H9 (cell line): ENCODE measurements at places on chromosomes 5 and 9.

- DNase-seq, result no peak
Measured at GRCh38 chr9:32954642-32955041, 46.8 kb downstream of the APTX start.

DNA sequence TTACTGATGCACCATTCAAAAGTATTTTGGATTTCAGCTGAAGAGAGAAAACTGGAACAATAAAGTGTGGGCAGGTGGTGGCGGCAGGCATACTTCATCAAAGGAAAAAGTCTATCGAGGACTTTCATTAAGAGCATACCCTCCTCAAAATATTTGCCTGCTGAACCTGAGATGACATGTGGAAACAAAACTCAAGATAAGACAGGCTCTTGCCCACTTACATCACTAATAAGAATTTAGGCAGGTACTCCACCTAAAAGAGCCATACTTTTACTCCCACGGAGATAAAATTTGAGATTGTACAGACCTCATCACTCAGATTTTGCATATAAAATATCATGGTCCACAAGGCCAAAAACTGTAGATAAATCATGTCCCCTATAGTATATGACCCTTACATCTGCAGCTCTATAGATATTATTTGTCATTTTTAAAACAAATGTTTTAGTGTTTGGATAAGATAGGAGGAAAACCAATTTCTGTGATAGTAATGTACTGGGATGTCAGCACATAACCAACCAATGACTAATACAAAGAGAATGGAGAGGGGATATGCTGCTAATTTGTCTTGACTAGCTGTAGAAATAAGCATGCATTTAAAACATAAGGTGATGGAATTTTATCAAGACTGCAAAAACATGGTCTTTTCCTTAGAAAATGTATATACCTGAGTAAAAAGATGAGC is 730.6 kb upstream of the ZNF608 start:
- no peak for DNase-seq

DNA sequence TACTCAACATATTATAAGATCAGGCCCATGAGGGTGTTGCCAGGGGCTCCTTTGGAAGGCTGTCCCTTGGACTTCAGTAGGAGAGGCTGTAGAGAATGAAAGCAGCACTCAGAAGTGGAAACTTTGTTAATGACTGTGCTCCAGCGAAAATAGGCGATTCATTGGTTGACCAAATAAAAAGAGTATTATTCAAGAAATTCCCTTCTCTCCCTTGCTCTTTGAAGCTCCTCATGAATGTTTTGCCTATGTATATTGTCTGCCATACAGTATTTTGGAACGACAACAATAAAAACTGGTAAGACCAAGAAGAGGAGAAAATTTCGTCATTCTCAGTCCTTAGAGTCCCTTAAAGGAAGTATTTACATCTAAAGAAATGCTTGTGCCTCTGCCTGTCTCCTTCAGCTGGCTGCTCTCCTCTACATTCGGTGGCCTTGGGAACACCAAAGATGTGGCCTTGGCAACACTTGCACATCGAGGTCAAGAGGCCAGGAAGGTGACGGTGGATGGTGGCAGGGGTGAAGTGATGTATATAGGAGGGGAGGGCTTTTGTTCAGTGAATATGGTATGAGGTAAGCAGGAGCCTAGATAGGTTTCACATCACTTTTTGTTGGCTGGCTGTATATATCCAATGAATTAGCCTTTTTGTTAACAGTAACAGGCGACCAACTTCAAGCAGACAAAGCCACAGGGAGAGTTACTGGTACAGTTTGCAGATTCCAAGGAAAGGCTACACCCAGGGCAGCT is 95.0 kb upstream of the ACTBL2 start:
- DNase-seq, result no peak

DNA sequence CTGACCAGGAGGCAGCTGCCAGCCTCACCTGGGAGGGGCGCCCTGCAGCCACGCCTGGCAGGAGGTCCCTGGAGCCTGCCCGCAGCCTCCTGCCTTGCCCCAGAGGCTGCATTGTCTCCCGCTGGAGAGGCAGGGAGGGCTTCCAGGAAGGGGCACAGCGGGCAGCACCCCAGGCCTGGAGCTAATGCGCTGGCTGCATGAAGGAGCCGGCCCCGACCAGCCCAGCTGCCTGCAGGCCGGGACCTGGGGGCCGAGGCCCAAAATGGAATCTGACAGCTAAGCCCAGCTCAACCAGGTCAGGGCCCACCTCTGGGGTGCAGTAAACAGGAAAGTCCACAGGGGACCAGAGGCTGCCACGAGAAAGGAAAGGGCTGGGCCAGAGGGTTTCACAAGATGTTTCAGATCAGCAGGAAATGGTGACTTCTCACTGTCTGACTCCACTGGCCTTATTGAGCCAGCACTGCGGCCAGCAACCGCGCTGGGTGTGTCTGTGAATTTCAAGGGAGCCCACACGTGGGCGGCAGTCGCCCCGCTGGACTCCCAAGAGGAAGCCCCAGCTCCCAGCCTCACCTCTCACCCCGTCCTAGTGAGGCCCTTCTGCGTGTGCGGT is 18.6 kb upstream of the NOTCH1 start:
- DNase-seq, result no peak

DNA sequence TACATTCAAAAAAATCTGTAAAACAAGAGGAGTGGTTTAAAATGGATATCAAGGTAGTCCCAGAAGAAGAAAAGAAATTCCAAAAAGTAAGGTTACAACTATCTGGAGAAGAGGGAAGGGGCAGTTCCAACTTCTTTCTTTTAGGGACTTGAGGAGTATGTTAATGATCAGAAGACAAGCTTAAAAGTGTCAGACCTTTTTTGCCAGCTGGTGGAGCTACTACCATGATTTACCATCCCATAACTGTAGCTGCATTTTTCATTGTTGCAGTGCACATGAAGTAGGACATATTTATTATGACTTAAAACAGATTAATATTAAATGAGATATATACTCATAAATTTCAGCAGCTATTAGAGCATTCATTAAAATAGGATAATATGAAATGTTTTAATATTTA is 158.5 kb upstream of the RGS7BP start:
- no peak for DNase-seq

GRCh38 chr5:36253575-36253974 is 11.8 kb upstream of the NADK2 start:
- no peak for DNase-seq

GRCh38 chr5:171307789-171308452 is 1.1 kb upstream of the TLX3 start:
- no peak for DNase-seq

DNA sequence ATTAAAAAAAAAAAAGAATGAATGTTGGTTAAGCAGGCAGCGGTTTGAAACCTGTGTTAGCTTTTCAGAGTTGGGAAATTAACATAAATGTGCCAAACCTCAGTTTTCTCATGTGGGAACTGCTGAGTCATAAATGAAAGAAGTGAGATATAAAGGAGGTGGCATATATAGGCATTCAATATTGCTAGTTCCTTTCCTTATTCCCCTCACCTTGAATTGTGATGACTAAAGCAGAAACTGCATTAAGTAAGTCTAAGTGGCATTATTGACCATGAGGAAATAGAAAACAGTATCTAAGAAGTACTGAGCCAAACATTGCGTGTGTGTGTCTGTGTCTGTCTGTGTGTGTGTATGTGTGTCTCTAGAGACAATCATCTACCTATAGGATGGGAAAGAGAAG is 691.2 kb downstream of the TLR4 start:
- no peak for DNase-seq

- DNase-seq, result no peak
Measured at GRCh38 chr5:61624553-61625136, 292.6 kb downstream of the ZSWIM6 start.

DNA sequence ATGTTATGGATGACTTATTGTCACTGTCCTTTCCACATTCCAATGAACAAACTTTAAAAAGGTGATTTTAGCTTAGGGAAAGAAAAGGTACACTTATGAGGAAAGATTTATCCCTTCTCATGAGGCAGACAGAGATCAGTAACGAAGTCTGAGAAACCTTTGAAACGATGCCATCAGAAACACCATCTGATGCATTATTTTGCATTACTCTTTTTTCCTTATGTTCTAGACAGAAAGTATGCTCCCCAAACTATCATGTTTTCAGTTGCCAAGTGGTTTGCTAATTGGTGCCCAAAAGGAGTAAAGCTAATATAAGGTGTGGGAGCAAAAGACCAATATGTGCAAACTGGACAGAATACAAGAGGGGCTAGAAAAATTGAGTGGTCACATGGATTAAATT is 397.7 kb upstream of the RIOK2 start:
- DNase-seq, result no peak

GRCh38 chr5:56658972-56659371 is 156.4 kb upstream of the MAP3K1 start:
- no peak for DNase-seq

DNA sequence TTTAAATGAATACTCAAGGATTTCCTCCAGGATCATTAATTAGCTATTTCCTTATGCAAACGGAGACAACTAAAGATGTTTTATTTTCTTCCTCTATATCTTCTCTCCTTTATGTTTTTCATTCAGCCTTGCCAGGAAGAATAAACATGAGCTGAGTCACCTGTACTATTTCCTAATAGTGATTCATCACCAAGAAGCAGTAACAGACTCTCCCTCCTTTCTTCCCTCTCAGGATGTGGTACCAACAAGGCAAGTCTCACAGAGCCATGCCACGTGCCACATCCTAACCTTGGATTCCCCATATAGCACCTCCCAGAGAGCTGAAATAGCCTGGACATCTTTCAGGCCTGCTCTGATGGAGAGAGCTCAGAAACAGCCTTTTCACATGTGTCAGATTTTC is 758.6 kb upstream of the DMAC1 start:
- no peak for DNase-seq

DNA sequence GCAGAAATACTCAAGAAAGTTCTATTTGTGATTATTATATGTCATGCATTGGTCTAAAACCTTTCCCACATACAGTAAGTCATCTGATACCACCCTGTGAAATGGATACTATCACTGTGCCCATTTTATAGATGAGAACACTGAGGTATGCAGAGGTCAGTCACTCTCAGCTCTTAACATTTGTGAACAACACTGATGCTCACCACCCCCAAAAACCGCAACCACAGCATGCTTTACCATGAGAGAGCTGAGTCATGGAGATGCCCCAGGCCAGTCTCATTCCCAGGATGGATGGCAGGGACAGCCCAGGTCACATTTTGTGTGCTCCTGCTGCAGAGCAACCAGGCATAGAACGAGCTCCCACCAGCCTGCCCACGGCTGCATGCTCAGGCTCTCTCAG is 53.5 kb upstream of the IRX1 start:
- no peak for DNase-seq

- DNase-seq, result no peak
Measured at GRCh38 chr5:169988206-169988605, 7.9 kb upstream of the INSYN2B start.

DNA sequence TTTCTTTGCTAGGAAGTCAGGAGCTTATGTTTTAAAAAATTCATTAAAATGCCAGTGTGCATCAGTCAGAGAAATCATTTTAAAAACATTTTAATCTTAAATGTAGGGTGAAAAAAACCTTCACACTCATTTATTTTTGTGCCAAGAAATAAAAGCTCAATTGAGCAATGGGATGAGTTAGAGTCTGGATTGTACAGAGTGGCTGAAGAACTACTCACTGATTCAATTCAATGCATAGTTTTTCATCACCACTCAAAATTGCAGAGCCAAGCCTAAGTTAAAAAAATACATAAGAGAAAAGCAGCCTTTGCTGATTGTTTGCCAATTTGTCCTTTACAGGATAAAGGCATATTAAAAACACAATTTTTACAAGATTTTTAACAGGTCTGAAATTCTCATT is 168.2 kb upstream of the DMRTA1 start:
- DNase-seq, result no peak

DNA sequence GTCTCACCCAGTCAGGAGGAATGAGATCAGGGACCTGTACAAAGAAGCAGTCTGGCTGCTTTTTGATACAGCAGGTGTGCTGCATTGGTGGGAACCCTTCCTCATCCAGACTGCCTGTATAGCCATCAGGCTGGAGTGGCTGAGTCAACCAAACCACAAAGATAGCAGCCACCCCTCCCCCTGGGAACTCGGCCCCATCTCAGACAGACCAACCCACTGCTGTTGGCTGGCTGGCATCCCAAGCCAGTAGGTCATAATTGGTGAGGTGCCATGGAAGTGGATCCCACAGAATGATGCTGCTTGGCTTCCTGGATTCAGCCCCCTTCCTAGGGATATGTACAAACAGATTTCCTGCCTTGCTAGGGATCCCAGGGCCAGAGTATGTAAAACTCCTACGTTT is 60.9 kb downstream of the YTHDC2 start:
- DNase-seq, result no peak

DNA sequence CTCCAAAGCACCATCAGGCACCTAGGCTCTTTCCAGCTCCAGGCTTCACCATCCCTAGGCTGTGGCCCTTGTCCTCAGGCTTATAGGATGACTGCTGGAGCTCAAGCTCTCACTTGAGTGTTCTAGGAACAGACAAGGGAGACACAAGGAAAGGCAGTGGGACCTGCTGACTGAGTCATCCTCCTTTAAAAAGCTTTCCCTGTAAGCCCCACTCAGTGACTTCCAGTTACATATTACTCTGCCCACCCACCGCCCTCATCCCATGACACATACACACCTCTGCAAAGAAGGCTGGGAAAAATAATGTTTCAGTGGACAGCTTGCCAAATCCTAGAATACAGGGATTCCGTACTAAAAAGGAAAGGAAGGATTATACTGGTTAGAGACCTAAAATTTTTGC is 154.2 kb upstream of the ZNF366 start:
- DNase-seq, result no peak

GRCh38 chr5:158845941-158846340 is 253.8 kb downstream of the EBF1 start:
- no peak for DNase-seq

DNA sequence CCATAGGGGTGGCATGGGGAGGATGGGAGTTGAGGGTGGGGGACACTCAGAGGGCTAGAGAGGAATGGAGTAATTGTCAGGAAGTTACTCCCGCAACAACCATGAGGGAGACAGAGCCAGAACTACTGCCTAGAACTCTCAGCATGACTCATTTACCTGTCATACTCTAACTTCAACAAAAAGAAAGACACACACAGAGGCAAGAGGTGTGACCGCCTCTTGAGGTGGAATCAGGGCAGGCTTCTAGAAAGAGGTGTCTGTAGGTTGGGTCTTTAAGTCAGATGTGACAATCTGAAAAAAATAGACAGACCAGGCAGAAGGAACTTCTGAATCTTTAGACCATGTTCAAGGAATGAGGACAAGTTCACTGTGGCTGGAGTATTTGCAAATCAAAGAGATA is 73.4 kb downstream of the GABBR2 start:
- no peak for DNase-seq

GRCh38 chr5:147965715-147966114 is 59.4 kb upstream of the C5orf46 start:
- DNase-seq, result no peak

DNA sequence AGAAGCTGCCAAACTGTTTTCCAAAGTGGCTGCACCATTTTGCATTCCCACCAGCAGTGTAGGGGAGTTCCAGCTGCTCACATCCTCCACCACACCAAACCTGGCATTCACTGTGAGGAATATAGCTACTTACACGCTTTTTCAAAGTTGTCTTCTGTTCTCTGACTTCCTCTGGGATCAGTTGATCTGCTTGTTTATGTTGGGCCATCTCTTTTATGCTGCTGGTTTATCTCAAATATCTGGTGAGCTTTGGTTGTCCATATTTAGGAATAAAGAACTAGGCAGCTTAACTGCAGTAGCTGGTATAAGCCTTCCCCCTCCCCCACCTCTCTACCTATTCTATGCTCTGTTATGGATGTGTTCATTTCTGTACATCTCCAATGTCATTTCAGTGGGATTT is 8.5 kb upstream of the ZNF79 start:
- DNase-seq, result no peak

GRCh38 chr9:26775391-26775790 is 117.2 kb downstream of the CAAP1 start:
- no peak for DNase-seq
